Thoracic aorta (tissue), 2 donors: ENCODE measurements at places on chromosomes 3 and 15. TPM values are rescaled to one million over a fixed set of nuclear protein-coding genes. Genes with fewer than 3 reads are reported as not detected.

GRCh38 chr3:41178576-41178975 is 20.7 kb upstream of the CTNNB1 start:
- H3K27me3 ChIP-seq = no peaks in the 10 kb centered on the region
- no peak for DNase-seq
- H3K27ac ChIP-seq = no peak overlapping the region
- H3K36me3 ChIP-seq = no peaks in the 10 kb centered on the region

THAP10 gene
- total RNA-seq = 0.81 TPM

GRCh38 chr3:161296814-161297213 is 74.5 kb downstream of the SPTSSB start:
- DNase-seq = no peak
- H3K4me3 ChIP-seq = no peak overlapping the region
- no peaks in the 10 kb centered on the region for H3K36me3 ChIP-seq
- H3K27me3 ChIP-seq = no peaks in the 10 kb centered on the region
- H3K4me1 ChIP-seq = no peaks in the 10 kb centered on the region

- H3K36me3 ChIP-seq = no peaks in the 10 kb centered on the region
- H3K27ac ChIP-seq = no peak overlapping the region
- no peaks in the 10 kb centered on the region for H3K27me3 ChIP-seq
- H3K4me1 ChIP-seq = no peaks in the 10 kb centered on the region
These were observed 11.3 kb downstream of the RYR3 start for GRCh38 chr15:33322091-33322490.

- no peak for DNase-seq
- H3K36me3 ChIP-seq = no peaks in the 10 kb centered on the region
- no peaks in the 10 kb centered on the region for H3K4me1 ChIP-seq
- no peak overlapping the region for H3K27ac ChIP-seq
- H3K4me3 ChIP-seq = no peak overlapping the region
- H3K27me3 ChIP-seq = no peaks in the 10 kb centered on the region
These were observed 100.1 kb downstream of the DPH6 start for GRCh38 chr15:35445891-35446290.

- H3K27me3 ChIP-seq = no peaks in the 10 kb centered on the region
- DNase-seq = no peak
- H3K36me3 ChIP-seq = no peaks in the 10 kb centered on the region
- H3K27ac ChIP-seq = no peak overlapping the region
These were observed 222.0 kb downstream of the PYDC2 start for GRCh38 chr3:191682961-191683360.

FRMD5 gene
- total RNA-seq = 0.27 TPM

DNA sequence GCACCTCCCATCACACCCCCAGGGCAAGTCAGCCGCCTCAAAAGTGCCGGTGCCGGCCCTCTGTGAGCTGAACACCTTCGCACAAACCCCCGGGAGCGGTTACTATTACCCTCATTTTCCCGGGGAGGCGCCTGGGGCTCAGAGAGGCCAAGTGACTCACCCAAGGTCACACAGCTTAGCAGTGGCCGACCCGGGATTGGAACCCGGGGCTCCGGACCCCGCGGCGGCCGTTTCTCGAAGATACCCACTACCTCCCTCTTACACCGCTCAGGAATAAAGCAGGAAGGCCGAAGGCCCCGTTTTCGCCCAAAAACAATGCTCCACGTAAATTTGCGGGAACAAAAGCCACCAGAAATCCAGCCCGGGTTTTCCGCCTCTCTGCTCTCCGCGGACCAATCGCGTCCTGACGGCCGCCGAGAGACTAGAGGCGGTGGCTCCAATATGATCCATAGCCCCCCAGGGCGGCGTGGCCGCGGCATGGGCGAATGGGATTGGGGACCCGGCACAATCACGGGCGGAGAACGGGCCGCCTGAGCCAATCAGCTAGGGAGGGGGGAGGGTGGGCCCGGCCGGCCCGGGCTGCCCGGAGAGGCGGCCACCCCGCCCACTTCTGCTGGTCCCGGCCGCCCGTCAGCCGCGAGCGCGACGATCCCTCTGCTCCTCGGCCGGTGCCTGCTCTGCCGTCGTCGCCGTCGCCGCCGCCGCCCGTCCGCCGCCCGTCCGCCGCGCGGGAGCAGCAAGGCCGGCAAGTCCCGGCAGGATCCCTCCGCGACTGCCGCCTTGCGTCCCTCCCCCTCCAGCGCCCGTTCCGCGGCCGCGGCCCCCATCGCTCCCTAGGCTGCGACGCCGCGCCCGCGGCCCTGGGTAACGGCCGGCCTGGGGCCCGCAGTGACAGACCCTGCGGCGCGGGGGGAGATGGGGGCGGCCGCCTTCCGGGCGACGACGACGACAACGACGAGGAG is 177.0 kb downstream of the OR4M2 start:
- H3K4me1 ChIP-seq = no peaks in the 10 kb centered on the region
- H3K4me3 ChIP-seq = no peak overlapping the region
- H3K36me3 ChIP-seq = no peaks in the 10 kb centered on the region
- DNase-seq = no peak

- peaks cover 32% of the 10 kb centered on the region for H3K36me3 ChIP-seq
- no peak for DNase-seq
- peaks cover 14% of the 10 kb centered on the region for H3K4me1 ChIP-seq
- H3K27ac ChIP-seq = no peak overlapping the region
These were observed 3.8 kb downstream of the TM2D3 start for GRCh38 chr15:101648356-101648755.

PRKCD gene
- total RNA-seq = 17.5 TPM

DNA sequence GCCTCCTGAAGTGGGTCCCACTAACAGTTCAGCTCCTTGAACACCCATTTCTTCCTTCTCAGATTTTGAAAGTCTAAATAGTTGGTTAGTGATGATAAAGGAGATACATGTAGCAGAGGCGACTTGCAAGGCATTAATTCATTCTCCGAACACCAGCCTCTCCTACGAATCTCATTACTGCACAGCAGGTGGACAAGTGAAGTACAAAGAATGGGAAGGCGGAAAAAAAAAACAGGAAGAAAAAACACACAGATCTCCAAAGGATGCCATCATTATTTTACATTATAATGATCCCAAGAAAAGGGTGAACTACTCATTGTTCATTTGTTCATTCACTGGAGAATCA is 276.5 kb downstream of the MAGI1 start:
- DNase-seq = no peak
- H3K27ac ChIP-seq = no peak overlapping the region

DNA sequence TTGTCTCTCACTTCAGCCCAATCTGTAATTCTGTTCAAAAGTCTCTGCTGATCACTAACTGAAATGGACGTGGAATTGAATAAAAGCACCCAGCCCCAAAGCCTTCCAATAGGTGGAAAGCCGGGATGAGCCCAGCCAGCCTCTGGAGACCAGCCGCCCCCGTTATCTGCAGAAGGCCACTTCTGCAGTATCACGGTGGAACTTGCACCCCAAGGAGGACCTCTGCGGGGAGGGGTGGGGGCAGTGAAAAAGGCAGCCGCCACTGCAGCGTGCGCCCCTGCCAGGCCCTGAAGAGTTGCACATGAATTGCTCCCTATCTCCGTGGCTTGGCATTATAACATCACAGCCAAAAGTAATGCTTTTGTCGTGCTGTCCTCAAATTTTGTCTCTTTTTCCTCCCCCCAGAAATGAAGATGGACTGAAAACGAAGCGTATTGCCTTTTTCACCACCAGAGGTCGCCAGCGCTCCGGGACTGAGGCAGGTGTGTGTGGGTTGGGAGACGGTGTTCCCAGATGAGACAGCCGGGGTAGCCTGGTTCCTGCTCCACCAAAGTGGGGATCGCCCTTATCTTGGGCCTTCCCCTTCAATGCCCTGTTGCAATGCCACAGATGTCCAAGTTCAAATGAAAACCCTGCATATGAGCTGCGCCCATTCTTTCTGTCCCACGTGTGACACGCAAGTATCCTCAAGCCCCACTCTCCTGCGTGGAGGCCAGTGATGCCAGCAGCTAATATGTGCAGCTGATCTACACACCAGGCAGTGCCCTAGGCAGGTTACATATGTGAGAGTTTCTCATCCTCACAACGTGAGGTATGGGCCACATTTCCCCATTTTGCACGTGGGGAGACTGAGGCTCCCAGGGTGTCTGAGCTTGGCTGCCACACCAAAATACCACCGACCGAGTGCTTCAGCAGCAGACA is 96.0 kb downstream of the LRRK1 start:
- no peaks in the 10 kb centered on the region for H3K27me3 ChIP-seq
- DNase-seq = no peak
- H3K36me3 ChIP-seq = no peaks in the 10 kb centered on the region
- H3K4me1 ChIP-seq = no peaks in the 10 kb centered on the region

DNA sequence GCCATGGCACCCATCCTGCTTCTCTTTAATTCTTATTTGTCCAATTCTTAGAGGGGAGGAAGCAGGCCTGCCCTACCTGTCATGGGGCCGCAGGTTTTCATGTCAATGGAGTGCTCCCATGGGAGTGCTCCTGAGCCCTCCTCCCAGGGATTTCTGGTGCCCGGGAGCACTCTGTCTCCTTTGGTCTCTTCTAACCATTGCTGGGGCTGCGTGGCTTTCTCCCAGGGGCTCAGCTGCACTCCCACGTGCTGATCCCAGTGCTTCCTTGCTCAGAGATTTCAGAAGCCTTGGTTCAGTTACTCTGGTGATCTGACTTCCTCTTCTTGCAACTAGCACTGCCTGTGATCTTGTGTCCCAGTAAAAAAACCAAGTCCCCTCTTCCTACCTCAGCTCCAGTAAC is 68.0 kb upstream of the ARL8B start:
- H3K4me1 ChIP-seq = peaks cover 4% of the 10 kb centered on the region
- DNase-seq = no peak
- no peak overlapping the region for H3K4me3 ChIP-seq
- H3K27me3 ChIP-seq = no peaks in the 10 kb centered on the region

DNA sequence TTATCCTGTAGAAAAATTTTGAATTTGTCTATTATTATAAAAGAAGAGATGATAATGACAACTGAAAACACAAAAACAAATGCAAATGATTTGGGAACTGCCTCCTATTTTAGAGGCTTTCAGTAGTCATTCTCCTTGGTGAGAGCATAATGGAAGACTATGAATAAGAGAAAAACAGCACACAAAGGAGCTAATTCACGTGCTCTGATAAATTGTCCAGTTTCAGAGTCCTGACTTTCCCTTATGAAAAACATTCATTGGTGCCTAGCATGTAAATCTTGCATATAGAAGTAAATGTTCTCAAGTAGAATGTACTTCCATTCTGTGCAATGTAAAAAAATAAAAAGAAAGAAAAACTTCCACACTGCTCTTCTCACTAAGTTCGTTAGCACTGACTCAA is 206.1 kb downstream of the IL5RA start:
- H3K4me3 ChIP-seq = no peak overlapping the region
- no peaks in the 10 kb centered on the region for H3K36me3 ChIP-seq
- H3K4me1 ChIP-seq = no peaks in the 10 kb centered on the region
- no peak for DNase-seq
- H3K27me3 ChIP-seq = no peaks in the 10 kb centered on the region

- no peaks in the 10 kb centered on the region for H3K27me3 ChIP-seq
- peaks cover 11% of the 10 kb centered on the region for H3K4me1 ChIP-seq
- peak overlapping the region; percentile 41 for H3K4me3 ChIP-seq
- H3K27ac ChIP-seq = no peak overlapping the region
- no peaks in the 10 kb centered on the region for H3K36me3 ChIP-seq
- no peak for DNase-seq
These were observed 304.0 kb downstream of the ZNF385D start for GRCh38 chr3:21446945-21447475.

GRCh38 chr3:130941793-130942192 is 47.9 kb downstream of the ATP2C1 start:
- no peaks in the 10 kb centered on the region for H3K4me1 ChIP-seq
- peaks cover 7% of the 10 kb centered on the region for H3K36me3 ChIP-seq
- no peaks in the 10 kb centered on the region for H3K27me3 ChIP-seq
- H3K4me3 ChIP-seq = no peak overlapping the region
- no peak overlapping the region for H3K27ac ChIP-seq
- no peak for DNase-seq

DNA sequence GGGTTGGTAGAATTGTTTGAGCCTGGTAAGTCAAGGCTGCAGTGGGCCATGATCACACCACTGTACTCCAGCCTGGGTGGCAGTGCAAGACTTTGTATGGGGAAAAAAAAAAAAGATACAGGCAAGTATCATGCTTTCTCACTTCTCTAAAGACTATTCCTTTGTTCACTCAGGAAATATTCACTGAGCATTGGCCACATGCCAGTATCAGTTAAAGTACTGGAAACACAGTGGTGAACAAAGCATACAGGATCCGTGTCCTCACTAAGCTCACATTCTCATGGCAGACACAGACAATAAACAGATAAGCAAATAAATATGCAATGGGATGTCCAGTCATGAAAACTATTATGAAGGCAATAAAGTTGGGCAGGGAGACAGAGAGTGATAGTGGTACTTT is 5.1 kb upstream of the MTHFS start:
- peaks cover 4% of the 10 kb centered on the region for H3K4me1 ChIP-seq
- no peak overlapping the region for H3K27ac ChIP-seq

DNA sequence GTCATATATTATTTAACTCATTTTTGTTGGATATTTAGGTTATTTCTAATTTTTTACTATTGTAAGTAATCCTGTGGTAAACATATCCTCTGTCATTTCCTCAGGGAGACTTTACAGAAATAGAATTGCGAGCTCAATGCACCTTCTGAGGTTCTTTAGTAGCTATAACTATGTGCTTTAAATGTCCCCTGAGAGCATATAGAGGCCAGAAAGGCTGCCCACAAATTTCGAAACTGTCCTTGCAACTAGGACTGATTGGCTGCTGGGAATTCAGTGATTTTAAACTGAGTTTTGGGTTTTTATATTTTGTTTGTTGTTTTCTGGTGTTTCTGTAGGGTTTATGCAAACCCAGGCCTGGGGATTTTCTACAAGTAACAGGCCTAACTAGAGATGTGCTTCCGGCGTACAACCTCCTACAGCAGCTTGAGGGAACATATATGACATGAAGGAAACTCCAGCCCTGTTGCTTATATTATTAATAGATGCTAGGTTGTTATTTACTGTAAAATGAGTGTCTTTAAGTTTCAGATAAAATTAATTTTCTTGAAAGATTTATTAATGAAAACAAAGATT is 29.1 kb upstream of the P4HTM start:
- H3K36me3 ChIP-seq = peaks cover 7% of the 10 kb centered on the region
- H3K4me3 ChIP-seq = no peak overlapping the region
- no peaks in the 10 kb centered on the region for H3K4me1 ChIP-seq
- H3K27me3 ChIP-seq = no peaks in the 10 kb centered on the region
- no peak overlapping the region for H3K27ac ChIP-seq

GRCh38 chr3:56962922-56963321 is 97.5 kb upstream of the SPATA12 start:
- no peak for DNase-seq
- H3K27ac ChIP-seq = no peak overlapping the region
- no peak overlapping the region for H3K4me3 ChIP-seq
- no peaks in the 10 kb centered on the region for H3K36me3 ChIP-seq
- no peaks in the 10 kb centered on the region for H3K4me1 ChIP-seq
- no peaks in the 10 kb centered on the region for H3K27me3 ChIP-seq

- H3K27me3 ChIP-seq = no peaks in the 10 kb centered on the region
- DNase-seq = no peak
These were observed 14.6 kb upstream of the RFTN1 start for GRCh38 chr3:16528106-16528505.

ANKUB1 gene
- 0.81 TPM for total RNA-seq
